ENCODE measurements at places on chromosomes 1 and 21. TPM values are rescaled to one million over a fixed set of nuclear protein-coding genes. Genes with fewer than 3 reads are reported as not detected.

Gene CR2
- polyA plus RNA-seq: 0.91 TPM

Gene LCE1A
- polyA plus RNA-seq: not detected

Gene CASQ2
- 0.71 TPM for polyA plus RNA-seq

Gene EPB41
- polyA plus RNA-seq: 56.3 TPM

Gene HTR6
- 2.3 TPM for polyA plus RNA-seq
